ENCODE measurements at places on chromosomes 2 and 18. TPM values are rescaled to one million over a fixed set of nuclear protein-coding genes. Genes with fewer than 3 reads are reported as not detected.

- H3K4me3 ChIP-seq: no peak overlapping the region
- H3K27ac ChIP-seq: no peak overlapping the region
- no peaks in the 10 kb centered on the region for H3K36me3 ChIP-seq
- peaks cover 31% of the 10 kb centered on the region for H3K4me1 ChIP-seq
- peaks cover 54% of the 10 kb centered on the region for H3K27me3 ChIP-seq
- DNase-seq: no peak
Observed at GRCh38 chr2:118049140-118049815, 35.4 kb upstream of the CCDC93 start.

DNA sequence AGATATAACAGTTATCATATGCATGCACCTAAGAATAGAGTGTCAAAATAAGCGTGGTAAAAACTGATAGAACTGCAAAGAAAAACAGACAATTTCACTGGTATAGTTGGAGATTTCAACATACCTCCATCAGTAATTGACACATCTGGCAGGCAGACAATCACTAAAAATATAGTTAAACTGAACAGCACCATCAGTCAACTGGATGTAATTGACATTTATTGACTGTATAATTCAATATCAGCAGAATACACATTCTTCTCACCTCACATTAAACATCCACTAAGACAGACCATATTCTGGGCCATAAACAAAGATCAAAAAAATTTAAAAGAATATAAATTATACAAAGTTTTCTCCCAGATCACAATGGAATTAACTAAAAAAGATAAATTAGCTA, 378.5 kb upstream of the RGPD4 start:
- H3K36me3 ChIP-seq: no peaks in the 10 kb centered on the region
- no peak for DNase-seq
- no peaks in the 10 kb centered on the region for H3K4me1 ChIP-seq
- H3K27ac ChIP-seq: no peak overlapping the region

DNA sequence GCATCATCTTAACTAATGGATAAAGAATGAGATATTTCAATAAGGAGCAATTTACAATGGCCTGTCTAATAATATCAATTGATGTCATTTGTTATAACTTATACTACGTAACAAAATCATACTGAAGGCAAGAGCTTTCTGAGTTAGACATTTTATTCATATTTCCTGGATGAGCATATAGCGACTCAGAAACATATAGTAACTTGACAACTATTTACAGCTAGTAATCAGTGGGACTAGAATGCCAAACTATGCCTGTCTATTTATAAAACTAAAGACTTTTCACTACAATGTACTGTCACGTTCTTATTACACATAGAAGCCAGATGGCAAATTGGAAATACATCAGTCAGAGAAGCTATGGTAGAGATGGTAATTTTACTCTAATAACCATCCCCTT, 766.2 kb upstream of the TMEFF2 start:
- no peak overlapping the region for H3K27ac ChIP-seq
- H3K4me3 ChIP-seq: no peak overlapping the region
- H3K4me1 ChIP-seq: no peaks in the 10 kb centered on the region
- H3K36me3 ChIP-seq: no peaks in the 10 kb centered on the region
- DNase-seq: no peak

DNA sequence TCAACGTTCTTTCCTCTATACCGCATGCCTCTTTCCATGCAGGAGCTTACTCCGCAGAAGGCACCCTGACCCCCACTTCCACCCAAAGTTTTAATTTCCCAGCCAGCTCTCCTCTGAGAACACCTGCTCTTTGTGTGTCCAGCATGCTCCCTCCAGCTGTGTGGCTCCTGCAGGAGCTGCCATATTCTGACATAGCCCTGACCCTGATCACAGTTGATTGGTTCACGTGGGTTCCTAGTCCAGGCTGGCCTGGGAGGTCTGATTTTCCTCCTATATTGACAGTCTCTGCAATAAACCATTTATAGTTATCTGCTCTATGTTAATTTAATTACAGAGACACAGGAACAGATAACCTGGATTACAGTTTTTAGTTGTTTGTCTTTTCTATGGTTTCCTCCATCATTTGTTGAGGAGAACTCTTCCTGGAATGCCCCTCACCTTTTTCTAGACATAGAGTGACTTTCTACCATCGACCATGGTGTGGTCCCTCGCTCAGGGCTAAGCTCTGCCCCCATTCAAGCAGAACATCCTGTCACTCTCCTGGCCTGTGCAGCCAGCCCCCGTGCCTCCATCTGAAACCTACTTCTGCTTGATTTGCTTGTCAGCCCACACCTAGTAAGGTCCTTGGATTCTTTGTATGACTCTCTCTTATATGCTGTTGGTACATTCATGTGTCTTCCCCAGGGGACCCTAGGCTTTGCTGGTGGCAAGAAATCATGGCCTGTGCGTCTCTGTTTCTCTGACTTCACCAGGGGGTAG, 231.5 kb downstream of the LPIN1 start:
- H3K27ac ChIP-seq: no peak overlapping the region
- H3K27me3 ChIP-seq: peaks cover 28% of the 10 kb centered on the region
- DNase-seq: no peak
- H3K4me1 ChIP-seq: no peaks in the 10 kb centered on the region
- H3K4me3 ChIP-seq: no peak overlapping the region

DNA sequence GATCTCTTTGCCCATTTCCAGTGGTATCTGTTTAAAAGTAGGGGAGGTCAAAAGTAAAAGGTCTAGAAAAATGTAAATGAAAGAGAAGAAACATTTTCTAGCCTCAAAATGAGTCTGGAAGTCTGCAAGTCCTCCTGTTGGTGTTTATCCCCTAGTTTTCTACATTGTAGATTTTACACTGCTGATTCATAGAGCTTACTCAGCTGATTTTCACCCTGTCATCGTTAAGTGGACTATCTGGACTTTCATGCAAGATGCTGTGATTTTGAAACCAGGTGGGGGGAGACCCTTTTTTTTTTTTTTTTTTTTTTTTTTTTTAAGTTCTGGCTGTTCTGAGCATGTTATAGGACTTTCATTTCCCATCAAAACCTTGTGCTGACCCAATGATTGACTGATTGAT, 10.3 kb downstream of the HOXD3 start:
- peaks cover 97% of the 10 kb centered on the region for H3K27me3 ChIP-seq
- no peak for DNase-seq
- peaks cover 18% of the 10 kb centered on the region for H3K4me1 ChIP-seq
- H3K36me3 ChIP-seq: no peaks in the 10 kb centered on the region

GRCh38 chr18:27922780-27923179, 254.2 kb downstream of the CDH2 start:
- peak overlapping the region; percentile 100 for H3K27ac ChIP-seq
- H3K27me3 ChIP-seq: no peaks in the 10 kb centered on the region
- H3K4me1 ChIP-seq: peaks cover 27% of the 10 kb centered on the region
- H3K4me3 ChIP-seq: no peak overlapping the region
- peaks cover 9% of the 10 kb centered on the region for H3K36me3 ChIP-seq
- DNase-seq: no peak

MAL gene
- not detected for total RNA-seq

- no peak for DNase-seq
- H3K27me3 ChIP-seq: no peaks in the 10 kb centered on the region
- H3K36me3 ChIP-seq: no peaks in the 10 kb centered on the region
- H3K27ac ChIP-seq: no peak overlapping the region
- no peak overlapping the region for H3K4me3 ChIP-seq
Observed at GRCh38 chr2:59177748-59178147, 936.6 kb upstream of the FANCL start.

- peak; percentile 84 for DNase-seq
- no peaks in the 10 kb centered on the region for H3K36me3 ChIP-seq
- peaks cover 31% of the 10 kb centered on the region for H3K27me3 ChIP-seq
- H3K27ac ChIP-seq: peak within 1 kb of the TSS; percentile 80
- H3K4me1 ChIP-seq: peaks cover 72% of the 10 kb centered on the region
Observed at GRCh38 chr2:205682239-205682970, at the start of gene NRP2. NRP2 (plus strand) TSS chr2:205682501; CDS start chr2:205683291, 790 bp downstream.

OR6B2 gene
- not detected for total RNA-seq

ANKRD29 gene
- total RNA-seq: 2.4 TPM

DNA sequence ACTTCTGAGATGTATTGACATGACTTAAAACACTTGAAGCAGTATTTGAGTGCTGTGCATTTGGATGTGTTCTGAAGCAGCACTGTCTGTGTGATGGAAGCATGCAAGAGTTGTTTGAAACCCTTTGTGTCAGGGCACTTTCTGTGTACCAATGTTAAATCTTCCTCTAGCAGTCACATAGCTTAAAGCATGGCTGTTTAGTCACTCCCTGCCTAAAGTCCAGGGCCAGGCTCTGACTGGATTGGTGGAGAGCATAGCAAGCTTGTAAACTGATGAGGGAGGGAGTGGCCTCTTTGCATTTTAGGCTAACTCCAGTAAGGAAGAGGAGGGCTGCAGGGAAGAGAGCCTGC, 73.5 kb downstream of the MYO1B start:
- H3K36me3 ChIP-seq: peaks cover 8% of the 10 kb centered on the region
- DNase-seq: no peak
- no peak overlapping the region for H3K4me3 ChIP-seq
- H3K27ac ChIP-seq: peak overlapping the region; percentile 84
- H3K4me1 ChIP-seq: peaks cover 57% of the 10 kb centered on the region
- H3K27me3 ChIP-seq: no peaks in the 10 kb centered on the region

- H3K27ac ChIP-seq: no peak overlapping the region
- no peaks in the 10 kb centered on the region for H3K36me3 ChIP-seq
- H3K4me1 ChIP-seq: peaks cover 27% of the 10 kb centered on the region
- DNase-seq: no peak
- no peak overlapping the region for H3K4me3 ChIP-seq
Observed at GRCh38 chr2:65404988-65405697, 27.3 kb downstream of the SPRED2 start.

ETAA1 gene
- total RNA-seq: 21.1 TPM

Data from mesothelial cell of epicardium (in vitro differentiated cells).